ENCODE measurements at places on chromosomes 7 and 10.

- DNase-seq, result no peak
Measured at GRCh38 chr10:11354823-11355222, 256.6 kb downstream of the USP6NL start.

DNA sequence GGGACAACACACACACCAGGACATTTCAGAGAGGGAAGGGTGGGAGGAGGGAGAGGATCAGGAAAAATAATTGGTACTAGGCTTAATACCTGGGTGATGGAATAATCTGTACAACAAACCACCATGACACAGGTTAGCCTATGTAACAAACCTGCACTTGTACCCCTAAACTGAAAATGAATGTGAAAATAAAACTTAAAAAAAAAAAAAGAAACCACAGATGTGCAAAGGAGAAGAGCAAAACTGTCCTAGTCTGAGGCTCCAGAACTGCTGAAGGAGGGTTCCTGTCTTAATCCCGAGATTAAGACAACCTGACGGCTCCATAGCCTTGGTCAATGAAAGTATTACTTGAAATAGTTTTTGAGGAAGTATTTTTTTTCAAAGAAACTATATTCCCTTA, 423.0 kb downstream of the NEBL start:
- DNase-seq, result no peak

DNA sequence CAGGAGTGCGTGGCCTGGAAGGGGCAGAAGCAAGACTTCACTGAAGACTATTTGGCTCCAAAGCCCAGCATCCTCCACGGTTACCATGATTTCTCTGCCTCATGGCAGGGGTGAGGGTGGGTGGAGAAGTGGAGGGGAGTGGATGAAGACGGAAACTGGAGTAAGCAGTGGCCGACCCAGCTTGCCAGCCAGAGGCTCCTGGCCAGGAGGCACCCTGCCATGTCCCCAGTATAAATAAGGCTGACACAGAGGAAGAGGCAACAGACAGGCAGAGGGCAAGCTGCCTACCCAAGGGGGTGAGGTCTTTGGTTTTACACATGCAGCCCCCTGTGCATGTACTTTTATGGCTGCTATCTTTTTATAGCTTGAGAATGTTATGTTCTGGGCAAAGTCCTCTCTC, 102.6 kb upstream of the TBX20 start:
- DNase-seq, result no peak

DNA sequence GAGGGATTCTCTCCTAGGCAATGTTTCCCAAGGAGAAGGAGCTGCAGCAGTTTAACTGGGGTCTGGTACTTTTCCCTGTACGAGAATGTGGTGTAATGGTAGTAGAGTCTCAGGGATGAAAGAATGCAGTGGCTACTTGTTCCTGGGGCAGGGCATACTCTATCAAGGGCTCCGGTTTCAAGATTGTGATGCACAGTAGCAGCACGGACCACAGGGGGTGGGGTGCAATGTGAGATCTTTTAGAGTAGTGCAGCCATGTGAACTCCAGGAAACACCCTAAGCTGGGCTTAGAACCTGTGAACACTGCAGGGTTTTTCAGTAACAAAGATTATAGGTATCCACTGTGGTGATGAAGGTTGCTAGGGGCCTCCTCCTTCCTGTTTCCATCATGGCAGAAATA, 903.9 kb downstream of the NRG3 start:
- no peak for DNase-seq

DNA sequence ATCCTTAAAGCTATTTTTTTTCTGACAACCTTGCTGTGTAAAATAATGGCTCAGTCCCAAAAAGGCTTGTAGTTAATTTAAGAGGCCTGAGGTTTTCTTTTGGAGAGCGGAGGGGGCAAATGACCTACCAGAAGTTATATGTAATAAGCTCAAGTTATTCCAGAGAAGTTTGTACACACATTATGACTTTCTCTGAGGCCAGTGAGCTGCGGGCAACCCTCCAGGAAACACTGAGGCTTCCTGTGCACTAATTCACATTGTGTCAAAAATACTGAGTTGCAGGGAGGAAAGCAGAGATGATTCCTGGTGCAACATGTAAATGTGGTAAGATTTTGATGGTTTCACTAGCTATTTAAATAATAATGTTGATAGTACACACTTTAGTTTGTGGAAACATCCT, 188.6 kb downstream of the DIP2C start:
- DNase-seq, result no peak

DNA sequence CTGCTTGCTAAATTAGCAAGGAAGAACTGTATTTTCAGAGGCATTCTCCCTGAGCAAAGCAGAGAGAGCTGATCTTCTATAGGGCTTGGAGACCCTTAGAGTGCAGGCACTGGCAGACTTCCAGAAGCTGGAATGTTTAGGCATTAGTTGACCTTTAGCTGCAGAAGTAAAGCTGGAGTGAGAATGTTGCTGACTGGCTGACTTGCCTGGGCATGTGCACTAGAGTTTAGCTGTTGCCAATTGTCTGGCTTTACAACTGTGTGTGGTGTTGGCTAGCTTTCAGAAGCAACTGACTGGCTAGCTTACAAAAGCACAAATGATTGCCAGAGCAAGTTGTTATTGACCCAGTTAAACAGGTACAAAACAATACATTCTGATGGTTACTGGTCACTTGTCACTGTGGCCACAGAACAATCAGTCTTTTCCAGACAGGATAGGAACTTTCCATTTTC, 25.1 kb downstream of the FAM13C start:
- DNase-seq, result no peak

- DNase-seq, result no peak
Measured at GRCh38 chr7:138625084-138625848, 75.9 kb downstream of the SVOPL start.

DNA sequence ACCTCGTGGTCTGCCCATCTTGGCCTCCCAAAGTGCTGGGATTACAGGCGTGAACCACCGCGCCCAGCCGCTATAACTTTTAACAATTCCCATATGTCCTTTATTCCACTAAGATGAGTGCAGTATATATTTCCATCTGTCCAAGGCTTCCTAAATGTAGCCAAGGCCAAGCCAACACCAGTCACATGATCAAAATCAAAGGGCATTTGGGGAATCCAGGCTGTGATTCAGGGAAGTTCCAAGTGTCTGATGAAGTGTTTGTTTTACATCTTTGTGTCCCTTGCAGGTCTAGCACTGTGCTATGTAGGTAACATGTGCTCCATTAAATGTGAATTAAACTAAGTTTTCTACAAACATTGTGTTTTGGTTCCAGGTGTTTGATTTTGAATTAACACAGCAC, 20.8 kb downstream of the AKR1E2 start:
- no peak for DNase-seq

- DNase-seq, result no peak
Measured at GRCh38 chr7:31027161-31027965, 24.7 kb upstream of the ADCYAP1R1 start.

DNA sequence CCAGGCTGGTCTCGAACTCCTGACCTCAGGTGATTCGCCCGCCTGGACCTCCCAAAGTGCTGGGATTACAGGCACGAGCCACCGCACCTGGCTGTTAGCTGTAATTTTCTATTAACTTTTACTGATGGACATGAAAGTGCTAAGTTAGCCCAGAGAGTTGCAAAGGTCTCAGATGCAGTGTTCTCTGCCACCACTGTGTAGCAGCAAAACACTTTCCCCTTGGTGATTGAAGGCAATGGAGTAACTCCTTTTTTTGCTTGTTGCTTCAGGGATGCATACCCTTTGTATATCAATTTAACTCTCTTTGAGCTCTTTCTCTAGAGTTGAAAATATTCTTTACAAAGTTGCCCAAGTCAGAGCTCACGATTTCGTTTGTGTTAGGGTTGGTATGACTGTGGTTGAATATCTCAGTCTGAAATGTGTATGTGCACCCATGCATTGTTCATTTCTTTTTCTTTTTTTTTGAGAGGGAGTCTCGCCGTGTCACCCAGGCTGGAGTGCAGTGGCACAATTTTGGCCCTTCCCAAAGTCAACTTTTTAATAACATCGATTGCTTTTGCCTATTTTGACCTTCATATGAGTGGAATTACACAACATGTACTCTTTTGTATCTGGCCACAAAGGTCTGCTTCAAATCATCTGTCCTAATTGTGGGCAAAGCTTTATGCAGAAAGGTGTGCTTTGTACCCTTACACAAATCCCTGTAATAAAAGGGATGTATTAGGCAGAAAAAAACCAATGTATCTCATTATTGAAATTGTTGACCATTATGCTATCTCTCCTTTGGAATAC, 52.6 kb downstream of the GTF2I start:
- DNase-seq, result no peak

DNA sequence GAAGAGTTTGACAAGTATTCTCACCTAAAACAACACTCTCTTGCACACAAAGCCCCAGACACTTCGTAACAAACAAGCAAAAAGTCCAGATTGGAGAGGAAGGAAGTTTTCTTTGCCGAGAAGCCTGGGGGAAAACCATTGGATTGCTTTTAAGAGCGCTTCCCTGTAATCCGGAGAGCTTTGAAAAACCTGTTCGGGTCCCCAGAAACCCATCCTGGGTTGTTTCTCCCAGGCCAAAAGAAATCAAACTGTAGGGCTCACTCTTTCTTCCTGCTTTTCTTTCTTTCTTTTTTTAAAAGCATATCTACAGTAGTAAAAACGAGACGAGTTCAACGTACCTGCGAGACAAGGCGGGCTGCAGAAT, 655 bp downstream of the SP8 start:
- DNase-seq, result no peak

- no peak for DNase-seq
Measured at GRCh38 chr7:157722137-157723060, 385.6 kb downstream of the DNAJB6 start.

DNA sequence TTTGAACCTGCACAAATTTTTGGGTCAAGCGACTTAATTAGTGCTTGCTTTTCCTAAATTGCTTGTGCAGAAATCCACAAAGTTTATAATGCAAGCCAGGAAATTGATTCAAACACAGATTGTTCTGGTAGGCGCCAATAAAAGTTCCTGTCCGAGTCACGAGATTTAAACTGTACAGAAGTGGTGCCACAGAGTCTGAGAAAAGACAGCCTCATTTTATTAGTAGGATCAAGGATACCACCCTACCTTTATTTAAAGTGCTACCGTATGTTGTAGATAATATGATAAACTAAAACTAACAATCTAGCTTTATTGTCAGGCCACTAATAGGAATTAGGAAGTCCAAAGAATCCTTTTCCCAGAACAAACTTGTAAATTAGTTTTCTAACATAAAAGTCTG, 696.7 kb downstream of the TNS3 start:
- DNase-seq, result no peak

Measured in stimulated activated CD4-positive, alpha-beta T cell treated with anti-CD3 and anti-CD28 coated beads, Interleukin-2, amount 100 ng/mL, for 24 hours (primary cell).